CD8-positive, alpha-beta memory T cell (primary cell): ENCODE measurements at places on chromosomes 5 and 9. TPM values are rescaled to one million over a fixed set of nuclear protein-coding genes. Genes with fewer than 3 reads are reported as not detected.

DNA sequence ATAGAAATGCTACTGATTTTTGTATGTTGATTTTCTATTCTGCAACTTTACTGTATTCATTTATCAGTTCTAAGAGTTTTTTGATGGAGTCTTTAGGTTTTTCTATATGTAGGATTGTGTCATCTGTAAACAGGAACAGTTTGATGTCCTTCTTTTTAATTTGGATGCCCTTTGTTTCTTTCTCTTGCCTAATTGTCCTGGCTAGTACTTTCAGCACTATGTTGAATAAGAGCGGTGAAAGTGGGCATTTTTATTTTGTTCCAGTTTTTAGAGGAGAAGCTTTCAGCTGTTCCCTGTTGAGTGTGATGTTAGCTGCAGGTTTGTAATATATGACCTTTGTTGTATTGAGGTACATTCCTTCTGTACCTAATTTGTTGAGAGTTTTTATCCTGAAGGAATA, 13.3 kb downstream of the HSD17B4 start:
- H3K27ac ChIP-seq = no peak overlapping the region
- no peak for DNase-seq
- H3K36me3 ChIP-seq = no peaks in the 10 kb centered on the region
- H3K27me3 ChIP-seq = no peaks in the 10 kb centered on the region
- H3K4me1 ChIP-seq = no peaks in the 10 kb centered on the region
- no peak overlapping the region for H3K4me3 ChIP-seq

GRCh38 chr5:127938746-127939145, 144.8 kb upstream of the SLC12A2 start:
- no peak for DNase-seq
- H3K27ac ChIP-seq = no peak overlapping the region
- H3K27me3 ChIP-seq = no peaks in the 10 kb centered on the region
- no peaks in the 10 kb centered on the region for H3K4me1 ChIP-seq

GRCh38 chr9:966870-967269, 9.6 kb upstream of the DMRT3 start:
- H3K4me3 ChIP-seq = no peak overlapping the region
- H3K36me3 ChIP-seq = no peaks in the 10 kb centered on the region
- peaks cover 37% of the 10 kb centered on the region for H3K27me3 ChIP-seq
- H3K4me1 ChIP-seq = no peaks in the 10 kb centered on the region

ZFP37 gene
- total RNA-seq = 1.9 TPM
